ENCODE measurements at places on chromosomes 1 and 21.

DNA sequence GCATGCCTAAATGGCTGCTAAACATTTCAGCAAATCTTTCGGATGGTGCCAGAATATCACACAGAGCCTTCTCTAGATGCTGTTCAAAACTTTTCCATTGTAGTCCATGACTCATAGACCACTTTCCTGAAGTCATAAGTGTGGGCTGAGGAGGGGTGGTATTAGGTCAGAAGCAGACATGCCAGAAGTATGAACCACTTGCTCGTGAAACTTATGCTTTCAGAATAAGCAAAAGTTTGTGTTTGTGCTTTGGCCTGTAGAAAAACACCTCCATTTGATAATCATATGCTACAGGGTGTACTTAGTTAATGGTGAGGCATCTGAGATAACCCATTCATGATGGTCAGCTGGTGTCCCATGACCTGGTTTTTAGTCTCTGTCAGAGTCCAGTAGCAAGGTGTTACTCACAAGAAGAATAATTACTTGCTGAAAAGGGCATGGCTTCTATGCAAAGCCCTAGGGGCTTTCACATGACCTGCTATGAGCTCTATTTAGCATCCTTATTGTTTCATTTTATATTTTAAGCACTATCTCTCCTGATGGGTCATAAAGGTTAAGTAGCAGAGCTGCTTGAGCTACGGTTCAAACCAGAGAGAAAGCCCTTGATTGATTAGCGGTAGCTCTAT is 183.1 kb upstream of the IVNS1ABP start:
- DNase-seq, result no peak

DNA sequence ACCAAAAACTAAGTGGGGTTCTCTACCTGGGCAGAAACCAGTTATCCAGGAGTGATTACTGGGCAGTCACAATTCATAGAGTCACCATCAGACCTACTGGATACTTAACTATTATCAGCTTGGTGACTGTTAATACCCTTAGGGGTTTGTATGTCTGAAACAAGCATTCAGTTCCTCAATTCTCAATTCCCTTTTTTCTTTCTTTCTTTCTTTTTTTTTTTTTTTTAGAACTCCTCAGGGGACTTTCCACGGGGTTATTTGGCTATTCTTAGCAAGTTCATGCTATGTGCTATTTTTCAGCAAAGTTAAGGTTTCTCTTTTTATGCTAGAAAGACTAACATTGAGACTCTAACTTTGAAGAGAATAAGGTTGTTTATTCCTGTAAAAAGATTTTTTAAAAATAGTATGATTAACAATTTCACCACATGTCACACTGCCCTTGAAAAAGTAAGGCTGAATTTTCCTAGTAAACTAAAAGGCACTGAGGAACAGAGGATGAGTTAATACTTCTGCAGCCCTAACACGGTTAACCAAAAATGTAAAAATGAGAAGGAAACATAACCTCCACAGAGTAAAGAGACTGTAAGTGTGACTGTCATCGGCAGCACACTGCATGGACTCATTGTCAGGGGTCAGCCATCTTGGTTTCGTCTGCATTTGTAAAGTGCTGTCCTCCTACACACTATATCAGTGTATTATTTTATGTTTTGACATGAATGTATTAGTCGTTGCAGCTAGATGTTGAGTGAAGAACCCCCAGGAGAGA is 310.2 kb downstream of the NTNG1 start:
- no peak for DNase-seq

DNA sequence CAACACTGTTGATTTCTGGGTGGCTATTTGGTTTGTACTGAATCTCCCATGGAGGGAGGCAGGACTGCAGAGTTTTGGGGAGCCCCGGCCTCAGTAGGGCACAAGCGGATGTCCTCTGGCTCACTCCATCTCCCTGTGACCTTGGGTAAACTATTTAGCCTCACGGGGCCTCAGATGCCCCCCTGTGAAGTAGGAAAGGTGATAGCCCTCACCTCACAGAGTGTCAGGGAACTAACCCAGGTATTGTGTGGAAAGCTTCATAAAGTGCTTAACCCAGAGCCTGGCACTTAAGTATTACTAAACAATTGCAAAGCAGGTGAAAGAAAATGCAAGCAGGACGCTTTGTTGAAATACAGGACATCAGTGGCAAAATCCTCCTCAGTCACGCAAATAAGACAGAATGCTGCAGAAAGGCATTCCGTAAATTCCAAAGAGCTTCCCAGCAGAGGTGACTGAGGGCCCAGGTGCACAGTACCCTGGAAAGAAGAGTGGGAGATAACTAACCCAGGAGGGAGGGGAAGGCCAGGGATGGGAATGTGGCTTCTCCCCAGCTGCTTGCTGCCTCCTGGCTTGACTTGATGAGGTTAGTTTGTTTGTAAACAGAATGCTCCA is 436.3 kb downstream of the PRDM2 start:
- DNase-seq, result no peak

GRCh38 chr1:223133306-223133823 is 9.7 kb downstream of the TLR5 start:
- DNase-seq, result no peak

GRCh38 chr1:21255284-21255942 is 34.9 kb downstream of the ECE1 start:
- DNase-seq, result no peak

DNA sequence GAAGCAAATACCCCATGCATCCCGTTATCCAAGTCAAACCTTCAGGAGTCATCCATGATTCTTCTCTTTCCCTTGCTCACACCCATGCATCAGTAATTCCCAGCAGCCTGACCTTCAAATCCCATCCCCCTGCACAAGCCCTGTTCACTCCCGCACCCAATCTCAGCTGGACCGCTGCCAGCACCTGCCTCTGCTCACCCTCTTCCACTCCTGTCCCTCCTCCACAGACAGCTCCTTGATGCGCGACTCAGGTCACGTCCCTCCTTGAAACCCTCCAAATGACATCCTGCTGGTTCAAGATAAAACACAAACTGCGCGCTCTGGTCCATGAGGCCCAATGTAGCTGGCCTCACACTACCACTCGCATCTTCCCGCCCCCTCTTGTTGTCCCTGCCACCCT is 43.4 kb upstream of the MPZL1 start:
- DNase-seq, result no peak

GRCh38 chr1:15681349-15682292 is 2.5 kb upstream of the PLEKHM2 start:
- DNase-seq, result no peak

- no peak for DNase-seq
Measured at GRCh38 chr1:118636004-118636403, 352.1 kb downstream of the TBX15 start.

GRCh38 chr1:14413819-14414490 is 184.5 kb upstream of the KAZN start:
- DNase-seq, result no peak

GRCh38 chr1:160363010-160363409 is 3.9 kb upstream of the NHLH1 start:
- DNase-seq, result no peak

- no peak for DNase-seq
Measured at GRCh38 chr1:77287535-77287934, 5.7 kb downstream of the AK5 start.

GRCh38 chr1:234535763-234536515 is 57.0 kb upstream of the TARBP1 start:
- no peak for DNase-seq

GRCh38 chr21:39688010-39688409 is 57.0 kb upstream of the IGSF5 start:
- DNase-seq, result no peak

- no peak for DNase-seq
Measured at GRCh38 chr1:31575369-31576140, 760 bp upstream of the TINAGL1 start.

DNA sequence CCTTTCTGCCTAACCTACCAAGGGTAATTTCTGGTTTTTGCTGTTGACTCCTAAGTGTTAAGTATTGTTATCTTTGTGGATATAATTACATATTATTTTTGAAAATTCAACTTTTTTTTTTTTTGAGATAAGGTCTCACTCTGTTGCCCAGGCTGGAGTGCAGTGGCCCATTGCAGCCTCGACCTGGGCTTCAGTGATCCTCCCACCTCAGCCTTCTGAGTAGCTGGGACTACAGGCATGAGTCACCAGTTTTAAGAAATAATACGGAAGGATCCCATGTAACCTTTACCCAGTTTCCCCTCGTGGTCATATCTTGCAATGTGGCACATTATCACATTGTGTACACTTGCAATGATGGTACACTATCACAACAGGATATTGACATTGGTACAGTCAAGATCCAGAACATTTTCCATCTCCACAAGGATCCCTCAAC is 3.1 kb downstream of the CHD1L start:
- DNase-seq, result no peak

GRCh38 chr21:41566500-41567014 is 58.6 kb upstream of the TMPRSS2 start:
- no peak for DNase-seq

DNA sequence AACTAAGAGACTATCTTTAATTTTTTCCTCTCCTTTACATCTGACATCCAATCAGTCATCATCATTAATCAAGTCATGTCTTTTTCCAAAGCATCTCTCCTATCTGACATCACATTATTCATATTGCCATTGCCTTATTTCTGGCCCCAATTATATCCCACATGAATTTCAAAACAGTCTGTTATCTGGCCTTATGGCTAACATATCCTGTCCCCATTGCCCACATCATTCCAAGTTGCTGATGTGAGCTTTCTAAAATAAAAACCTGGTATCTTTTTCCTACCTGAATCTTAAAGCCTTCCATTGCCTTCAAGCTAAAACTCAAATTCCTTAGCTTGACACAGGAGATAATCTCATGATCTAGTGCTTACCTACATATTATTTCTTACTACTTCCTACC is 283.9 kb downstream of the LRRC40 start:
- DNase-seq, result no peak

GRCh38 chr1:29381426-29381825 is 145.1 kb downstream of the PTPRU start:
- DNase-seq, result no peak

GRCh38 chr21:16418226-16418625 is 688.4 kb downstream of the USP25 start:
- DNase-seq, result no peak

DNA sequence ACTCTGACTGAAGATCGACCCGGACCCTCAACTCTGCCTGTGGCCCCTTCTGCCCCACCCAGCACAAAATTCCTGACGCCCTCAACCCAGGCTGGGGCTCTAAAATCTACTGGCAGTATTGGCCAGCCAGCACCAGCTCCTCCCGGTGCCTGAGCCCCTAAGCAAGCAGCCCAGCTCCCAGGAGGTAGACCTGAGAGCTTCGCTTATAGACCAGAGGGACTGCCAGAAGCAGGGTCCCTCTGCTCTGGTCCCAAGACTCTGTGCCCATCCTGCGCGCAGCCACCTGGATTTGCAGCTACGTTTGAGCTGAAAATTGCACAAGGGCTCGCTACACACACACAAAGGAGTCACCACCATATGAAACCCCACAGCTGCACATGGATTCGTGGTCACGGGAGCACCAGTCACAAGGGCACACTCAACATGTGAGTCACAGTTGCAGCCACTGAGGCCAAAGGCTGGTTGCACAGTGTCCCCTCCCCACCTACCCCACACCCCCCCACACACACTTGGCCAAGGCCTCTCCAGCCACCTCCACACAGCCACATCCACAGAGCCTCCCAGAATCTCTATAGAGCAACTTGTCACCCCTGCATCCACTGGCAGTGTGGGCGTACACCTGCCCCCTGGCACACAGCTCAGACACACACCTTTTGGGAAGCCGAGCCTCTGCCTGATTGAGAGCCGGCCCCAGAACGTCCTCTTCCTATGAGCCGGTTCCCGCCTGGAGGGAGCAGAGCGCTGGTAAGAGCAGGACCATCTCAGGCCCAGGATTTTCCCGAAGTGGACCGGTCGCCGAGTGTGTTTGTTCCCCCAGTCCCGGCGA is 1.1 kb upstream of the DMBX1 start:
- DNase-seq, result no peak

GRCh38 chr1:85494074-85494903 is 29.3 kb upstream of the DDAH1 start:
- DNase-seq, result no peak

GRCh38 chr1:60904099-60904851 is 178.1 kb upstream of the NFIA start:
- DNase-seq, result no peak

GRCh38 chr1:105652109-105652508 is 1404.4 kb upstream of the PRMT6 start:
- no peak for DNase-seq

- DNase-seq, result no peak
Measured at GRCh38 chr1:49465486-49466185, 558.1 kb downstream of the AGBL4 start.

DNA sequence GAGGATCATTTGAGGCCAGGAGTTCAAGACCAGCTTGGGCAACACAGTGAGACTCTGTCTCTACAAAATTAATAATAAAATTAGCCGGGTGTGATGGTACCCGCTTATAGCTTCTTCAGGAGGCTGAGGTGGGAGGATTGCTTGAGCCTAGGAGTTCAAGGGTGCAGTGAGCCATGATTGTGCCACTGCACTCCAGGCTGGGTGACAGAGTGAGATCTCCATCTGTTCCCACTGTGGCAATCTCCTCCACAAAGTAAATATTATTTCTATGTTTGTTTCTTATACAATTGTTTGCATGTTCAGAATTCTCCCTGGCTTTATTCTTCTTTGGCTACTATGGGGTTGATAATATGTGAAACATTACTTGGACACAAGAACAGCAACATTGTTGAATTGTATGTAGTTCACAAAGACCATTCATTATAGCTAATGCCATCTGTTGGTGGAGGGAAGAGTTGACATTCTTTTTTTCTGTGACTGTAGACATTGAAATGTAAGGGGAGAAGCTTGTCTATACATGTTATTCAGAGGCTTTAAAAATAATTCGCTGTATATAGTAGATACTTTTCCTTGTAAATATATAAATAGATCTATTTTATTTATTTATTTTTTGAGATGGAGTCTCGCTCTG is 47.8 kb upstream of the SRSF10 start:
- no peak for DNase-seq

DNA sequence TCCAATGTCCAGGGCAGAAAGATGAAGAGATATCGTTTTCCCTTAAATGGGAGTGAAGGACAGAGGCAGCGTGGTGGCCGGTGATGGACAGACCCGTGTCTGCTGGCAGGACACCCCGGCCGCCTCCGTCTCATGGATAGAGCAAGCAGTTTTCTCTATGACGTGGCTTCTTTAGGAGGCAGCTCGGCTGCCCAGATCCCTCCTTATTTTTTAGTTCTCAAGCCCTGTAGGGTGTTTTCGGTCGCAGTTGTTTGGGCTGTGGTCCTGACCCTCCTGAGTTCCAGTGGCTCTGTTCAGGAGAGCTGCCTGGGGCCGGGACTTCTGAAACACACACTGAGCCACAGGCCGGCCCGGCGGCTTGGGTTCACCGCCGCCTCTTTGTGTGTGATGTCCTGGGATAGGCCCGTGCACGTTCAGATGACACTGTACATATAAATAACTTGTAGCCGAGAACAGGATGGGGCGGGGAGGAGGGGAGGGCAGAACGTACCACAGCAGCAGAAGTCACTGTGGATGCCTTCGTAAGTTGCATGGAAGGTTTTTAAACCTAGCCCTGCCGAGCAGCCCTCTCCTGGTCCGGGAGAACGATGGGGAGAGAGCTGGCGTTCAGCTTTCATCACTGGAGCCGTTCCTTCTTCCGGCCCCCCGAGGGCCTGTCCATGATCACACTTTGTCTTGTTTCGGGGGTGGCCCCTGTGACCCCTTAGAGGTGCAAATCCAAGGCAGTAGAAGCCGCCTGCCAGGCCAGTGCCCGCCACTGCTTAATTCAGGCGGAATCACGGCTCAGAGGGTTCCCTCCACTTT is 65.2 kb downstream of the SIK1 start:
- DNase-seq, result no peak

- no peak for DNase-seq
Measured at GRCh38 chr1:67785847-67786753, 47.2 kb downstream of the GNG12 start.

GRCh38 chr1:29196863-29197589 is 15.3 kb upstream of the SRSF4 start:
- DNase-seq, result no peak
